ENCODE measurements at places on chromosomes 1 and 21.

DNA sequence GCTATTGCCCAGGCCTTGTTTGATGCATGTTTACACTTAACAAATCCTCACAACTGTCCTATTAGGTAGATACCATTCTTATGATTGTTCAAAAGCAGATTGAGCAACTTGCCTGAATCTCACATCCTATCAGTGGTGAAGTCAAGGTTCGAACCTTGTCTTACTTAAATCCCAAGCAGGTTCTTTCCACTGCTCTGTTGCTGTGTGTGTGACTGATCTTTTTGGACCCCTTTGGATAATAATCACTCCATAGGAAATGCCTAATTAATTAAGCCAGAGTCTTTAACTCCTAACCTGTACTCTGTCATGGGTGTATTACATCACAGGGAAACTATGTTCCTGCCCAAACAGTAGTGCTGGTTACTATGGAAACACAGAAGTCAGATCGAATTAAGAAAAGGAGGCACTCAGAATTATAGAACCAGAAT is 84.2 kb downstream of the SPATA46 start:
- peak; percentile 13 for DNase-seq

GRCh38 chr1:53483170-53483569 is 24.0 kb downstream of the DMRTB1 start:
- no peak for DNase-seq

GRCh38 chr1:203153051-203153988 is 22.3 kb downstream of the MYBPH start:
- no peak for DNase-seq

DNA sequence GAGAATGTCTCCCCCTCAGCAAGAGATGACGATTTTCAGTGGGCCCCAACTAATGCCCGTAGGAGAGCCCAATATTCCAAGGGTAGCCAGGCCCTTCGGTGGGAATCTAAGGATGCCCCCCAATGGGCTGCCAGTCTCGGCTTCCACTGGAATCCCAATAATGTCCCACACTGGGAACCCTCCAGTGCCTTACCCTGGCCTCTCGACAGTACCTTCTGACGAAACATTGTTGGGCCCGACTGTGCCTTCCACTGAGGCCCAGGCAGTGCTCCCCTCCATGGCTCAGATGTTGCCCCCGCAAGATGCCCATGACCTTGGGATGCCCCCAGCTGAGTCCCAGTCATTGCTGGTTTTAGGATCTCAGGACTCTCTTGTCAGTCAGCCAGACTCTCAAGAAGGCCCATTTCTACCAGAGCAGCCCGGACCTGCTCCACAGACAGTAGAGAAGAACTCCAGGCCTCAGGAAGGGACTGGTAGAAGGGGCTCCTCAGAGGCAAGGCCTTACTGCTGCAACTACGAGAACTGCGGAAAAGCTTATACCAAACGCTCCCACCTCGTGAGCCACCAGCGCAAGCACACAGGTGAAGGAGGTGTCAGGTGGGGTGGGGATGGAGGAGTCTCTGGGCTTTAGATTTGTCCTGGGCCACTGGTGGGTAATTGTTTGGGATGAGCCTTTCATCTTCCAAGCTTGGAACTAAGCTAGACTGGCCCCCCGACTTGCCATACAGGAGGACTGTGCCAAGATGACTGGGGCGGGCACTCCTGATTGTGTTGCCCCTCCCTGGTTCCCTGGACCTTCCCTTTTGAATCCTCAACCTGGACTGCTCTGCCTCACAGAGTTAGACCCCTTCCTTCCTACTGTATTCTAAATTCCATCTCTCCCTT is 11.2 kb downstream of the KLF17 start:
- no peak for DNase-seq

- DNase-seq, result peak; percentile 34
These were observed 83.8 kb downstream of the ZC3H11B start for GRCh38 chr1:219529116-219529515.

DNA sequence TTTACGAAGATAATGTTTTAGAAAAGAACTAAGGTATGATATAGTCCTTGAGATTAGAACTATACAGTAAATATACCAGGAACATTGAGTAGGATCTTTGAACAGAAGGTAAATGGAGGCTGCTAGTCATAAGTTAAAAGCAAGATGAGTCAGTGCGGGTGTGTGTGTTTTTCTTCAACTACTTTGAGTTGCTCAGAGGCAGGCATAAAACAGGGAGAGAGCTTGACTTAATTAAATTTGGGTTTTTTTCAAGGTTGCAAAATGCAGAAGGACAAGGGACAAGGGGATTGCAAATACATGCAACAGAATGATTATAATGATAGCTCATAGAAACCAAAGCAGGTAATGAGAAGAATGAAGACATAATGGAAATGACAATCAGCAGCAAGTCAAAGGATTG is 815.1 kb downstream of the NCAM2 start:
- DNase-seq, result no peak

- DNase-seq, result peak; percentile 8
These were observed 531 bp downstream of the TSPEAR start for GRCh38 chr21:44710756-44711326.

Measured in MCF 10A (cell line).